ENCODE measurements at places on chromosomes 3 and 15. TPM values are rescaled to one million over a fixed set of nuclear protein-coding genes. Genes with fewer than 3 reads are reported as not detected.

COL8A1 gene
- not detected for polyA plus RNA-seq

FYCO1 gene
- 1.2 TPM for polyA plus RNA-seq

HRG gene
- polyA plus RNA-seq = not detected

NKIRAS1 gene
- polyA plus RNA-seq = 6.3 TPM

BLM gene
- 6.8 TPM for polyA plus RNA-seq

CCR3 gene
- not detected for polyA plus RNA-seq

SUCNR1 gene
- not detected for polyA plus RNA-seq

TRAK1 gene
- 24.3 TPM for polyA plus RNA-seq

COL6A6 gene
- not detected for polyA plus RNA-seq

CCDC80 gene
- 0.29 TPM for polyA plus RNA-seq

TTLL13 gene
- polyA plus RNA-seq = not detected

CYP1A2 gene
- polyA plus RNA-seq = not detected

C3orf22 gene
- not detected for polyA plus RNA-seq

AADACL2 gene
- polyA plus RNA-seq = not detected

POLQ gene
- 0.12 TPM for polyA plus RNA-seq

ESYT3 gene
- polyA plus RNA-seq = not detected

TMEM43 gene
- polyA plus RNA-seq = 42.9 TPM

DTWD1 gene
- 22.2 TPM for polyA plus RNA-seq

PLS1 gene
- 0.22 TPM for polyA plus RNA-seq

DISP2 gene
- polyA plus RNA-seq = not detected

NPAP1 gene
- not detected for polyA plus RNA-seq

ADAMTS17 gene
- not detected for polyA plus RNA-seq

CPNE4 gene
- not detected for polyA plus RNA-seq

RBPMS2 gene
- 0.29 TPM for polyA plus RNA-seq

FEZF2 gene
- not detected for polyA plus RNA-seq

ANKRD34C gene
- not detected for polyA plus RNA-seq

SLC6A1 gene
- not detected for polyA plus RNA-seq

TAGLN3 gene
- not detected for polyA plus RNA-seq

EIF2B5 gene
- 40.4 TPM for polyA plus RNA-seq

SPTSSB gene
- not detected for polyA plus RNA-seq

RAD51 gene
- not detected for polyA plus RNA-seq

FOXB1 gene
- not detected for polyA plus RNA-seq

ACAD9 gene
- polyA plus RNA-seq = 19.7 TPM

MASP1 gene
- not detected for polyA plus RNA-seq

C3orf49 gene
- polyA plus RNA-seq = not detected

ABHD17C gene
- polyA plus RNA-seq = 0.31 TPM

CHAC1 gene
- not detected for polyA plus RNA-seq

GOLGA6L4 gene
- 0.06 TPM for polyA plus RNA-seq

NTRK3 gene
- not detected for polyA plus RNA-seq

SLC28A2 gene
- polyA plus RNA-seq = not detected

PPP1R14D gene
- polyA plus RNA-seq = not detected

THPO gene
- polyA plus RNA-seq = not detected

IL5RA gene
- not detected for polyA plus RNA-seq

MANF gene
- polyA plus RNA-seq = 36.9 TPM

CHRM5 gene
- polyA plus RNA-seq = not detected

CLDN1 gene
- not detected for polyA plus RNA-seq

HYAL3 gene
- 2.2 TPM for polyA plus RNA-seq

GAP43 gene
- polyA plus RNA-seq = not detected

CLDN16 gene
- polyA plus RNA-seq = not detected

CTXN2 gene
- not detected for polyA plus RNA-seq

SERPINI2 gene
- not detected for polyA plus RNA-seq

PCOLCE2 gene
- not detected for polyA plus RNA-seq

GLDN gene
- polyA plus RNA-seq = not detected

CCDC66 gene
- polyA plus RNA-seq = 18.5 TPM

CAMK1 gene
- 1.2 TPM for polyA plus RNA-seq

ALS2CL gene
- not detected for polyA plus RNA-seq

GABRG3 gene
- not detected for polyA plus RNA-seq

CD86 gene
- 51.8 TPM for polyA plus RNA-seq

HDGFL3 gene
- polyA plus RNA-seq = 1.1 TPM

CYP8B1 gene
- polyA plus RNA-seq = not detected

Data from naive B cell (primary cell).